ENCODE measurements at places on chromosomes 11 and 22. TPM values are rescaled to one million over a fixed set of nuclear protein-coding genes. Genes with fewer than 3 reads are reported as not detected.

Gene SLC5A12
- not detected for total RNA-seq

Gene ACR
- total RNA-seq: not detected

GRCh38 chr11:5631417-5631816 lies 6.6 kb downstream of the TRIM34 start:
- DNase-seq: no peak

Gene EFCAB6
- 1.1 TPM for total RNA-seq

Gene NRGN
- 0.83 TPM for total RNA-seq

GRCh38 chr11:93059117-93059957 lies 89.9 kb downstream of the MTNR1B start:
- peak; percentile 90 for DNase-seq

GRCh38 chr11:80241766-80242165 lies 800.9 kb upstream of the TENM4 start:
- peak; percentile 4 for DNase-seq

Gene ZC3H12C
- total RNA-seq: 15.8 TPM

- DNase-seq: peak; percentile 95
Measured at GRCh38 chr11:115924744-115925567, 420.7 kb upstream of the CADM1 start.

DNA sequence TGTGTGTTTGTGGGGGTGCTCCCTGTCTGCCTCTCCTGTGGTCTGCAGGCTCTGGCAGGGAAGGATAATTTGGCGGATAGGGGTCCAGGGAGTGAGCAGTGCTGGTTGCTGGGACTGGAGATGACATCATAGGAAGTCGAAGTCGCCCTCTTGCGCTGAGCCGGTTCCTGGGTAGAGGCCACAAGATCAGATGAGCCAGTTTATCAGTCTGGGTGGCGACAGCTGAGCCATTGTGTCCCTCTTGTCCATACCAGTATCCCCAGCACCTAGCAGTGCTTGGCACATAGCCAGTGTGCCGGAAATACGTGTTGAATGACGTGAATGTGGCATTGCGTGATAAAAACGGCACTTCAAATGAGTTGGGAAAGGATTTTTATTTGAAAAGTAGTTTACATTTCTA lies 9.8 kb downstream of the APOL5 start:
- peak; percentile 50 for DNase-seq

DNA sequence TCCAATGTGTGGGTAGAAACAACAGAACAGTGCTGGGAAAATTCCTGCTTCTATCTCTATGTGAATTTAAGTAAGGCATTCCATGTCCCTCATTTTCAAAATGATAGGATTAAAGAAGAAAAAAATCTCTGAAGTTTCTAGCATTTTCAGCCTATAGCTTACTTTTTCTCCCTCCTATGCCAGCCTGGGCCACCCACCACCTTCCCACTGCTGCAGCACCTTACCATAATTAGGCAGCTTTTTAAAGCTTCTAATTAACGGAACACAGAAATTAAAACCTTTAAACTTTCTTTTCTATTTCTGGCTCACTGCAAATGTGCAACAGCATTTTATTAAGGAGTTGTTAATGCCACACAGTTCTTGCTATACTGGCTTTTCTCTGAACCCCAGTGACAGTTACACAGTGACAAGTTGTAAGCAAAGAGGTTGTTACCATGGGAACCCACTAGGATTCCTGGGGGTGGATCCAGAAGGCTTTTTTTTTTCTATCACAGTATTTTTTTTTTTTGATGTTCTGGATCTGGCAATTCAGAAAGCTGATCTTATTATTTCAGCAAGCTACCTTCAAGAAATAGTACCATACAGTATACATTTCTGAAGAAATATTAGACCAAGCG lies 20.2 kb downstream of the CELF1 start:
- peak; percentile 31 for DNase-seq

Gene PKP3
- 2.2 TPM for total RNA-seq

Gene TP53AIP1
- total RNA-seq: not detected

- peak; percentile 76 for DNase-seq
Measured at GRCh38 chr22:26709617-26710390, 52.4 kb downstream of the MIAT start.

DNA sequence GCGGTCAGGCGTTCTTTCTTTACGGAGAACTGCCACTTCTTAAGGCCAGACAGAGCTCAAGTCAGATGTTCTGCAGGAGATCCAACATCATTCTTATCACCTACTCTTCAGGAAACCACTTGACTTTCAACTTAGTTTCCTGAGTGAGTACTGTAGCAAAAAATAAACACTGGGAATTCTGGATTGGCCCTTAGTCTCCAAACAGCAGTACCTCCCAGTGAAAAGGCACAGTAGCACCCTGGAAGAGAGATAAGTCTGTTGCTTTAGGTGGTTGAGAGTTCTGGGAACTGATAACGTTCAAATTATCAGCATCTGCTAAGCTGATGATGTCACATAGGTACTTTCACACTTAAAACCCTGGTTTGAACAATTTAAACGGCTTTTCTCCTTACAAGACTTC lies 971.8 kb upstream of the TENM4 start:
- DNase-seq: no peak

- DNase-seq: no peak
Measured at GRCh38 chr22:31893460-31893859, 50.9 kb upstream of the YWHAH start.

GRCh38 chr22:24986816-24987215 lies 34.3 kb downstream of the KIAA1671 start:
- no peak for DNase-seq

DNA sequence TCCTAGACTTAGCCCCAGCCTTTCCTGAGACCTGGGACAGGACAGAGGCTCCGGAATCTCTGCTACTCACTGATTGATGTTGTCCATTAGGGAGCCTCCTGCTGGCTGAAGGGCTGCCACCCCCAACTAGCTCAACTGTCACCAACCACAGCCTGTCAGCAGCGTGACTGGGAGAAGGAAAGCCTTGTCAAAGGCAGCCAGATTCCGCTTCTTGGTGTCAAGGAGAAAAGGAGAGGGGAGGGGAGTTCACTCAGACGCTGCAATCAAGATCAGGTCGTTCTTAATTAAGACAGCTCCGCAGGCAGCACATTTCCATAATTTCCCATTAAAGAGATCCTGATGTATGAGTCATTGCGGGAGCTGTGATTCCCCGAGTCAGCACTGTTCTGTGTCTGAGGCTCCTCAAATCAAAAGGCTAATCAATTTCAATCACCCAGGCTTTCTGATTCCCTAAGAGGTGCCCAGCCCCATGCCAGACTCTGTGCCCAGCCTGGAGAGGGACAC lies 152.8 kb upstream of the ZBED5 start:
- peak; percentile 1 for DNase-seq

- peak; percentile 2 for DNase-seq
Measured at GRCh38 chr11:93444617-93445073, 98.5 kb downstream of the SMCO4 start.

Gene TSPAN32
- not detected for total RNA-seq

Gene CCDC116
- total RNA-seq: not detected
